ENCODE measurements at places on chromosomes 16 and 17.
A peak's percentile ranks its signal among the peaks of the same experiment; 100 is the strongest.

DNA sequence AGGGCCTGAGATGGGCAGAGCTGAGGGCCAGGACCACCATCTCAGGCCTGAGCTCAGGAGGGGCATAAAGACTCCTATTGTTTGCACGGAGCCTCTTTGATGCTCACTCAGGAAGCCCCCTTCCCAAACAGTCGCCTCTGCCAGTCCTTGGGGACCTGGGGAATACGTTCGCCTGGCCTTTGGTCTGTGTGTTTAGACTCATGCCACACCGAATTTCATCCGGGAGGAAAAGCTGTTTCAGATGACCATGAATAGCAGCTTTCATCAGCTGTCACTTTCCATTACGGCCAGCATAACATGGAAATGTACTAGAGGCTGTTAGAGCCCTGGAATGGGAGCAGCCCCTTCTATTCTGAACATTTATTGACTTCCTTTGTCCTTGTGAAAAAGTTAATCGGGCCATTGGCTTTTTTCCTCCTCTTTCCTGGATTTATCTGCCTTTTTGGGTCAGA lies 139.0 kb downstream of the HS3ST3A1 start:
- DNase-seq, result no peak

- DNase-seq, result no peak
These were observed 34.0 kb upstream of the PRKCA start for GRCh38 chr17:66268247-66268927.

DNA sequence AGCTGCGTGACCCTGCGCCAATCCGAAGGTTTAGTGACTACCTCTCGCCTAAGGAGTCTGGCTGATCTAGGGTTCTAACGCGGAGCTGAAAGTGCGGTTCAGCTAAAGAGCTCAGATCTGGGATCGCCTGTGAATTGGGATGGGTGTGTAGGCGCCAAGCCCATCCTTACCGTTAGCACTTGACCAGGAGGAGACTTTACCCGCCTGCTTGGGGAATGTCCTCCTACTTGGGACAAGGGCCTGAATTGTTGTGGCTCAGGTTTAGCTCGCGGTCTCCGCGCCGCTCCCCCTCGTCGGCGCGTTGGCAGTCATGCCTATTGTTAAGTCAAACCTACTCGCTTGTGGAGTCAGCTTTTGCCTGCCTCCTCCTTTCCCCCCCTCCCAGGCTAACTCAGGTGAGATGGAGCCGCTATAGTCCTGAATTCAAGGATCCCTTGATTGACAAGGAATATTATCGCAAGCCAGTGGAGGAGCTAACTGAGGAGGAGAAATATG lies 480 bp downstream of the MRPS7 start:
- DNase-seq, result peak; percentile 43

DNA sequence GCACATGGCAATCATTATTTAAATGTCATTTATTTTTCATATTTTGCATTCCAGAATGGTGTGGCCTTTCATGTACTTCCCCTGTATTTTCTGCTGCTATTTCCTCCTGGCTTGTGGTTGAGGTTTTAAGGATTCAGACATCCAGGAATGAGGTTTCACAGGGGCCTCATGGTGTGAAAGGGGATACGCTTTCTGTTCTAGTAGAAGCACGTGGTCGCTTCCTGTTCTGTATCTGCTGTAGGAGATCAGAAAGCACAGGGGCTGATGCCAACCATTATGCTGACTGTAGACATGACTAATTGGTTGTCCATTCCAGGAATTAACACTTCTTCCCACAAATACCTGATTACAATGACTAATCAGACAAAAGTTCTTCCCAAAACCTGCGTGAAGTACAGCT lies 405.9 kb downstream of the SHISA9 start:
- no peak for DNase-seq

- DNase-seq, result peak; percentile 95
These were observed 5.0 kb upstream of the NAGLU start for GRCh38 chr17:42530952-42531454.

DNA sequence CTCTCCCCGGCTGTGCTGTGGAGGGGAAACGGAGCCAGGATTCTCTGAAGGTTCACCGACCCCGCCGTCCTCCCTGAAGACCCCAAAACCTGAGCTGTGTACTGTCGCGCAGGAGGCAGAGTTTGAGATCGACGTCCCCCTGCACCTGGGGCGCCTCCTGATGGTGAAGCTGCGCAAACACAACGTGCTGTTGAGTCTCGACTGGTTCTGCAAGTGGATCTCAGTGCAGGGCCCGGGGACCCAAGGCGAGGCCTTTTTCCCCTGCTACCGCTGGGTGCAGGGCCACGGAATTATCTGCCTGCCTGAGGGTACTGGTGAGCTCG lies 62.6 kb upstream of the TEKT1 start:
- DNase-seq, result no peak

- no peak for DNase-seq
These were observed 169.5 kb upstream of the CHMP6 start for GRCh38 chr17:80822021-80822699.

GRCh38 chr16:28192806-28193529 lies 18.8 kb downstream of the XPO6 start:
- no peak for DNase-seq

GRCh38 chr16:50472472-50472871 lies 75.7 kb upstream of the NKD1 start:
- no peak for DNase-seq

DNA sequence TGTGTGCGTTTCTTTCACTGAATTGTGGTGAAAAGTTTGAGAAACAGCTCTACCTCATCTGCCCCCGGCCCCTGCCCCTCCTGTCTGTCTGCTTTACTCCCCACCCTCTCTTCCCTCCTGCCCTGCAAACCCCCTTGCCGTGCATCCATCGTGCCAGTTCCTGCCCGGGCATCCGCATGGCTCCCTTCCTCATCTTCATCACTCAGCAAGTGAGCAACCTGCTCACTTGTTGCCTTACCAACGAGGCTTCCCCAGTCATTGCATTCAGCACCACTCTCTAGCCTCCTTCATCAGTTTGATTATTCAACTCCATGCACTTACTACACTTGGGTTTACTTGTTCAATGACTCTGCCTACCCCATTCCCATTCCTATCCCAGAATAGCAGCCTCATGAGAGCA lies 34.8 kb upstream of the SDK2 start:
- no peak for DNase-seq

- DNase-seq, result no peak
These were observed 21.1 kb upstream of the KCNG4 start for GRCh38 chr16:84260766-84261554.

GRCh38 chr17:76940295-76940694 lies 72.1 kb downstream of the MGAT5B start:
- no peak for DNase-seq

DNA sequence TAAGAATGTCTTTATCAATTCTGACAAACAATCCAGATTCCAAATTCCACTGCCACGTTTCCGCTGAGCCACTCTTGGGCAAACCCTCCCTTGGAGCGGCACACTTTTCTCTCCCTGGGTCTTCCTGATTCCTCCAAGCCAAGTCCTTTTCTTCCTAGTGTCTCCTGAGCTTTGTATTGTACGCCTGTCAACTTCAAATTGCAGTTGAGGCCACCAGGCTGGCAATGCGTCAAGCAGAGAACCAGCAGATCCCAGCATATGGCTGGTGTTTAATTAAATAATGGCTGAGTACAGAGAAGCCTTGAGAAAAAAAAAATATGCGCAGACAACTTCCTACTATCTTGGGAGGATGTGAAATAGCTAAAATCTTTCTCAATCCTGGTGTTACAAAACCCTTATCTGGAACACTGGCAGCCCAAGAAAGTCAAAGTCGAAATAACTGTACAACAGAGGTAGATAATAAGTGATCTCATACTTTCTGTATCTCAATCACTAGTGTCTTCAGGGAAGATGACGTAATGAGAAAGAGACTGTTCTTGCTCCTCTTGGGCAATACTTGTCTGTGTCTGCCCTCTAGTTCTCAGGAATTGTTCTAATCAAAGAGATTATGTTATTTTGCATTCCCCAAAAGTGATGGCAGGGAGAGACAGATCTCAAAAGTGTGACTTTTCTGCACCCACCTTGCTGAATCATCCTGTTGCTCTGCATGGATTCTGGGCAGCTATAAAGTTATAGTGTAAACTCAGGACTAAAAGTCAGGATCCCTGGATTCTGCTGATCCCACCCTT lies 15.0 kb downstream of the SMIM36 start:
- no peak for DNase-seq

DNA sequence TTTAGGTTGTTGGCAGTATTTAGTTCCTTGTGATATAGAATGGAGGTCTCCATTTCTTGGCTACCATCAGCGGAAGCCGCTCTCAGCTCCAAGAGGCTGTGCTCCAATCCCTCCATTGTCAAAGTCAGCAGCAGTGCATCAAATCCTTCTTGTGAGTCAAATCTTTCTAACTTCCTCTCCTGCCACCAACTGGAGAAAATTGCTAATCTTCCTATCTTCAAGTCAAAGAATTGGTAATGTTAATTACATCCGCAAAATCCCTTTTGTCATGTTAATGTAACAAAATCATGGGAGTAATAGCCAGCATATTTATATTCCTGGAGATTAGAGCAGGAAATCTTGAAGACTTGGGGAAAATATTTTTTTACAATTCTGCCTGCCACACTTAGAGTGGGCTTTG lies 436.4 kb upstream of the DYNLRB2 start:
- DNase-seq, result no peak

- DNase-seq, result no peak
These were observed 5.8 kb upstream of the SOCS3 start for GRCh38 chr17:78365561-78366108.

- DNase-seq, result no peak
These were observed 22.5 kb upstream of the SLC35B1 start for GRCh38 chr17:49730078-49730784.

- DNase-seq, result peak; percentile 94
These were observed 189.2 kb upstream of the AXIN2 start for GRCh38 chr17:65750631-65751115.

DNA sequence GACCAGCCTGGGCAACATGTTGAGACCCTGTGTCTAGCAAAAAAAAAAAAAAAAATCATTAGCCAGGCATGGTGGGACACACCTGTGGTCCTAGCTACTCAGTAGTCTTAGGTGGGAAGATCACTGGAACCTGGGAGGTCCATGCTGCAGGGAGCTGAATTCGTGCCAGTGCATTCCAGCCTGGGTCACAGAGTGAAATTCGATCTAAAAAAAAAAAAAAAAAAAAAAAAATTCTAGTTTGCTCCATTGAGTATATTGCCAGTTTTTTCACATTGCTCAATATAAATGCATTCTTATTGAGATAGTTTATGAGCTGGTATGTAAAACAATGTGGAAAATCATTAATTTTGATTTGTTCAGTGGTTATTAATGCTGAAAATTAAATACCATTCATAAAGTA lies 52.0 kb downstream of the ABHD15 start:
- DNase-seq, result no peak

DNA sequence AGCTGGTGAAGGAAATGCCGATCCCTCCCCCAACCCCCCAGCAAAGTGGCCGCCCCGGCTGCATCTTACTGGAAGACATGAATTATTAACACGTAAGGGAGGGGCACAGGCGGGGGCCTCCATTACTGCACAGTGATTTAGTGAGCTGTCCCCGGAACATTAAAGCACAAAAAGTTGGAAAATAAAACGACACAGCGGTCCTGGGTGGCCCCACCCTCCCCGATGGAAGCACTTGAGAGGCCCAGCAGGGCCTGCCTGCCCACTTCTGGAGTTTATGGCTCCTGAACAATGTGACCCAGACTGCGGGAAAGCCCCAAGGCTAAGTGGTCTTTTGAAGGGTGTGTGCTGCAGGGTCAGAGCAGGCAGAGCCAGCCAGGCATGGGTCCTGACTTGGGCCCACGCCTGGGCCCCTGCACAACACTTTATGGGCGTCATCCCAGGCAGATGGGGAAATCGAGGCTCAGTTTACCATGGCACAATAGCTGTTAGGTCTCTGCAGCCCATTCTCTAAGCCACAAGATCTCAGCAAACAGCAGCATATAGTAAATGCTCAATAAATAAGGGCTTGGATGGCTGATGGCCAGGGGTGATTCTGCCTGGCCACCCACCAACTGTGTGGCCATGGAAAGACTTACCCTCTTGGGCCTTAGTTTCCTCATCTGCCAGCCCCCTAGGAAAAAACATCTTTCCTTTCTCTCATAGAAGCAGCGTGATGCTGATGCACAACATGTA lies 22.8 kb downstream of the CCDC102A start:
- peak; percentile 4 for DNase-seq

- DNase-seq, result no peak
These were observed 38.4 kb downstream of the HNF1B start for GRCh38 chr17:37706446-37706845.

DNA sequence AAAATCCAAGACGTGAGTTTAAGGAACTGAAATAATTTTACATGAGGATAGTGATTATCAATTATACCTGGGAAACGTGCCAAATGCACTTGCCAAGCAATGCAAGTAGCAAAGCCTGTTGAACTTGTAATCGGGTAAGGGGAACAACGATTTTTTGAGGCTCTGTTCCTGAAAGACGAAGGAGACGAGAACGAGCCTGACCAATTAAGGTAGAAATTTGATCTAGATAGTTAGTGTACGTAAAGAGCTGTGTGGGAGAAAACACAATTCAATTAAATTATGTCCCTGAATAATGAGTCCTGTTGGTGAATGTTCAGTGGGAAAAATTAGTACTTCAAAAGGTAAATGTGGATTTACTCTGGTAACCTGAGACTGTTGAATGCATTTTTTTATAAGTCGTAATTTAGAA lies 17.7 kb upstream of the KCTD5 start:
- peak; percentile 74 for DNase-seq

- peak; percentile 54 for DNase-seq
These were observed 149.5 kb downstream of the TRIM37 start for GRCh38 chr17:58956997-58957724.

DNA sequence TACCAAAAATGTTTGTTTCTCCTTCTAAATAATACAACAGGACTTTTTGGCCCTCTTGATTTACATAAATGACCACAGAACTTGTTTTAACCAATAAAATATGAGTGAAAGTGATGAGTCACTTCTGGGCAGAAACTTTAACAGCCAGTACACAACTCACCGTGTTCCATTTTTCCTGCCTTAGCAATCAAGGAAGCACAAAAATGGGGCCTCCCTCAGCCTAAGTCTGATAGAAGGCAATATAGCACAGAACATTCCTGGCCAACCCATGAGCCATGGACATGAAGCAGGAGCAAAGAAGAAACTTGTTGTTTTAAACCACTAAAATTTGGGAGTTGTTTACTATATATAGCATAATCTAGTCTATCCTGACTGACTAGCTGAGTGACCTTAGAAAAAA lies 61.1 kb upstream of the MTMR4 start:
- DNase-seq, result no peak

DNA sequence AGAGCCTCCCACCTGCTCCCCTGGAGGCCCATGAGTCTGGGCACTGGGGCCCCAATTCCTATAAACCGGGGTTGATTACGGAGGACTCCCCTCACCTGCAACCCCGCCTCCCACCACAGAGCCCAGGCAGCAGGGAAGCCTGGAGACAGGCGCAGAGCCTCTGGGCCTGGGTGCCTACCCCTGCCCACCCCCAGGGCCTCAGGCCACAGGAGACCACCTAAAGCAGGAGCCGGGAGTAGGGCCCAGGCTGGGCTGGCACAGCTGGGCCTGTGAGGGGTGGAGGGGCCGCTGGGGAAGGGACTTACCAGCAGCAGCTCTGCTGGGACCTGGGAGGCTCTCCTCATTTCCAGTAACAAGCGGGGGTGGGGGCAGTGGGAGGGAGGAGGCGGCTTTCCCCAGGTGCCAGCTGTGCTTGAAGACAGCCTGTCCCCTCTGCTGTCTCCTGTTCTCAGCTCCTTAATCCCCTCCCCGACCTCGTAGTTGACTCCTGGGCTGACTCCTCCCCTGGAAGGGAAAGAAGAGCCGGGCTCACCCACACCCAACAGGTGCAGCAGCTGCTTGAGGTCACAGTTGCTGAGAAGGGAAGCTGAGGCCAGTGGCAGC lies 46.8 kb downstream of the TMEM235 start:
- peak; percentile 43 for DNase-seq

Data from NCI-H69 (cell line).